ENCODE measurements at places on chromosomes 5 and 9.

GRCh38 chr9:3777137-3777536 is 251.3 kb upstream of the RFX3 start:
- DNase-seq = no peak

DNA sequence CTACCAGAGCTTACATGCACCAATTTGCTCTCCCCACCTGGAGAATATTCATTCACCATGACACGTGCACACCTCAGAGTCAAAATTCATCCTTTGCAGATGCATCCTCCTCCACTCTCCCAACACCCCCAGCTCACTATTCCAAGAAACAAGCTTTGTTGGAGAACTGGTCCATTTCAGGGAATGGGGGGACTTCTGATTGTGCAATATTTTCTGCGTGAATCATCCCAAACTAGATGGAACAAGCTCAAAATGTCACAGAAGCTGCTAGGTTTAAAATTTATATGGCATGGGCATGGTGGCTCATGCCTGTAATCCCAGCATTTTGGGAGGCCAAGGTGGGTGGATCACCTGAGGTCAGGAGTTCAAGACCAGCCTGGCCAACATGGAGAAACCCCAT is 3.6 kb downstream of the GLDC start:
- DNase-seq = no peak

DNA sequence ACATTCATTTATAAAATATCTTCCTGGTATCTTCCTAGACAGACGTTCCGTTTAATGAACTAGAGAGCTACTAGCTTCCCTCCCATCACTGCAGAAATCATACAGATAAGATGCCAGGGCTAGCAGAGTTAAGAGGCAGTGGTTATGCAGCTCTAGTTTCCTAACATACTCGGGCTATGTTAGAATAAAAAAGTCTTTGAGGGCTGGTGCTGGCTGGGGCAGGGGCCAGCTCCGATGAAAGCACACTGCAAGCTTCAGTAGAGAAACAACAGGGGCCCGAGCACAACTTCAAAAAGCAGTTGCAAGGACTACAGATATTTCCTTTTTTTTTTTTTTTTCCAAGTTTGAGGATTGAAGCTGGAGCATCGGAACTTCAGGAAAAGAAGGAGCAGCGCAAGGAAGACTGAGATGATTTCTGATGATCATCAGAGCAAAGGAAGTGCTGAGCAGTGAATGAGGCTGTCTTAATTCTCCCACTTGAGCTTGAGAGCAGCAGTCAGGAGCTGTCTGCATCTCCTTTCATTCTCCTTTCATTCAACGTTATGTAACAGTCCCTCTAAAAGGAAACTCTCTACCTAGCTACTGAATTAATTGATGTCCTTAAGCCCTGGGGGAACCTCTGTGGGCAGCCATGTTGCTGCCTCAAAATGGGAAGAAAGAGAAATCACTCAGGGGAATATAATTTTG is 47.6 kb upstream of the ADCY2 start:
- no peak for DNase-seq

DNA sequence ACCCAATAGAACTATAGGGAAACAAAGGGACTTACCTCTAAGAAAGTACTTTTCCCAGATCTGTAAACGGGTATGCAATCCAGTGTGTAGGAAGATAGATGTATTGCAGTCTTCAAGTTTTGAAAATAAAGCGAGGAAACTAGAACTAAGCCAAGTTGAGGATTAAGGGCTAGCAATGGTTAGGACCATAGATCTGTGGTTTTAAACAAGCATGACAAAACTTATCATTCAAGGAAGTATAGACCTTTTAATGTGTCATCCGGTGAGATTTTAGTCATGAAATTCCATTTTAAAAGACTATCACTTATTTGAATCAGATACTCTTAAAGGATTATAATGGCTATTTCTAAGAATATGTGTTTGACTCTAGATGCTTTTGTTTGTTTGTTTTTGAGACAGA is 20.5 kb downstream of the CD274 start:
- DNase-seq = no peak

- no peak for DNase-seq
These were observed 562 bp downstream of the GSN start for GRCh38 chr9:121268598-121268850.

DNA sequence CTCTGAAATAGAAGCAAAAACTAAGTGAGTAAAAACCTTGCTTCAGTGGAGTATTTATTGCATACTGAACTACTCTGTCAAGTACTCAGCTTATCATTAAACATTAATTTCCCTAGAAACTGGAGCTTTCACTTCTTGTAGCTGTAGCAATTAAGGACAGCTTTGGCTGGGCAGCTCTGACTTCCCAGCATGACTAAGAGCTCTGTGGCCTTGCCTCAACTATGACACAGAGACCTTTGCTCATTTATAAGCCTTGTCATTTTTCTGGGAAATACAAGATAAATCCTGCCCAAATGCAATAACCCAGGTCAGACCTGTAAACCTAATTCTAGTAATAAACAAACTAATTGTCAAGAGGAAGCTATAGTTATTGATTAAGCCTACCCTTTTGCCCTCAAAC is 65.4 kb upstream of the STK32A start:
- peak; percentile 2 for DNase-seq

GRCh38 chr9:91089405-91090129 is 272.2 kb downstream of the AUH start:
- peak; percentile 15 for DNase-seq

GRCh38 chr9:111975709-111976108 is 79.1 kb downstream of the UGCG start:
- no peak for DNase-seq

GRCh38 chr9:17881371-17881770 is 302.5 kb downstream of the SH3GL2 start:
- no peak for DNase-seq

DNA sequence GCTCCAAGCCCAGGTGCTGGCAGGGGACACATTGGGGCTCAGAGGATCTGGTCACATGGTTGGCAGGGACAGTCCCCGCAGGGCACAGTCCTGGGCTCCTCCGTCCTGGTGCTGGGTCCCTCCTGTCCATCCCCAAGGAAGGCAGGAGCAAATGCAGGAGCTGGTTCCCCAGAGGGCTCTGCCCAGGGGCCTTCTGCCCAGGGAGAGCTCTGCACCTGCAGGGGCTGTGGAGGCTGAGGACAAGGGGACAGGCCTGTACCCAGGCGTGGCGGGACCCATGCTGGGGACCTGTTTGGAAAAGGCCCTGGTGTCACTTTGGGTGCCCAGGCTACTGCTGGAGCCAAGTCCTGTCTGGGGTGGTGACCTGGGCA is 7.2 kb downstream of the SPATA31E1 start:
- no peak for DNase-seq

DNA sequence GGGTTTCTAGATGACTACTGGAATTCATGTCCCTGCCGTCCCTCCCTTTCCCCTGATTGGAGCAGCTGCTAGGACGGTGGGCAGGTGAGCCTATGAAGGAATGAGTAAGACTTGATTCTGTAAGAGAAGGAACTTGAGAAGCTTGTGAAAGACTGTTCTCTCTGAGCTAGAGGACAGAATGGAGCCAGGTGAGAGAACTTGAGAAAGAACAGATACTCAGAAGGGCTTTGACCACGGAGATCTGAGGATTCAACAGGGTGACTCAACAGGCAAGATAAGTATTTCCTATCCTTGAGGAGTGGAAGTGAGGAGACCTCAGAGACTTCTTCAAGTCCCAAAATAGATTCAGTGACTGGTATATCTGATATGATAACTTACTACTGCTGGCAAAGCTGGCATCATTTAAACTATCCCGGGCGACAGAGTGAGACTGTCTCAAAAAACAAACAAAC is 41.9 kb downstream of the HSDL2 start:
- DNase-seq = no peak
